ENCODE measurements at places on chromosomes 1 and 21. TPM values are rescaled to one million over a fixed set of nuclear protein-coding genes. Genes with fewer than 3 reads are reported as not detected.

DNA sequence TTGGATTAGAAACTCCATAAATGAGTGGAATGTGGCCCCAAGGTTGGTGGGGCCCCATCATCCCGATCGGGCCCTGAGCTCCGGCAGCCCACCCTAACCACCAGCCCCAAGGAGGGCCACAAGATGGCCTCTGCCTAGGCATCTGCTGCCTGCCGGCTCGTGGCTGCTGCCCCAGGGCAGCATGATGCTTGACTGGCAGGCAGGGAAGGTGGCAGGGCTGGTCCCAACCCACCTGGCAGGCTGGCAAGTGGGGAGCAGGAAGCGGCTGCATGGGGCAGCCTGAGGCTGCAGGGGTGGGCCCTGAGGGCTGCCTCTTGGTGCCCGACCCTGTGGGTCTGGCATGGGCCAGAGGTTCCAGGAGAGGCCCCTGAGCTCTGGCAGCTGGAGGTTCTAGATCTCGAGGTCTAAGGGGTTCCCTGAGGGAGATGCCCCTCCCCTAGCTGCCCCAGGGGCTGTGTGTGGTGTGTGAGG is 760 bp upstream of the GJC2 start:
- H3K4me3 ChIP-seq, result no peak overlapping the region
- peaks cover 6% of the 10 kb centered on the region for H3K36me3 ChIP-seq
- no peaks in the 10 kb centered on the region for H3K27me3 ChIP-seq

- H3K27me3 ChIP-seq, result no peaks in the 10 kb centered on the region
- DNase-seq, result no peak
- H3K36me3 ChIP-seq, result no peaks in the 10 kb centered on the region
- H3K27ac ChIP-seq, result no peak overlapping the region
- H3K4me1 ChIP-seq, result no peaks in the 10 kb centered on the region
- no peak overlapping the region for H3K4me3 ChIP-seq
Measured at GRCh38 chr1:95730986-95731385, 497.0 kb downstream of the RWDD3 start.

DNA sequence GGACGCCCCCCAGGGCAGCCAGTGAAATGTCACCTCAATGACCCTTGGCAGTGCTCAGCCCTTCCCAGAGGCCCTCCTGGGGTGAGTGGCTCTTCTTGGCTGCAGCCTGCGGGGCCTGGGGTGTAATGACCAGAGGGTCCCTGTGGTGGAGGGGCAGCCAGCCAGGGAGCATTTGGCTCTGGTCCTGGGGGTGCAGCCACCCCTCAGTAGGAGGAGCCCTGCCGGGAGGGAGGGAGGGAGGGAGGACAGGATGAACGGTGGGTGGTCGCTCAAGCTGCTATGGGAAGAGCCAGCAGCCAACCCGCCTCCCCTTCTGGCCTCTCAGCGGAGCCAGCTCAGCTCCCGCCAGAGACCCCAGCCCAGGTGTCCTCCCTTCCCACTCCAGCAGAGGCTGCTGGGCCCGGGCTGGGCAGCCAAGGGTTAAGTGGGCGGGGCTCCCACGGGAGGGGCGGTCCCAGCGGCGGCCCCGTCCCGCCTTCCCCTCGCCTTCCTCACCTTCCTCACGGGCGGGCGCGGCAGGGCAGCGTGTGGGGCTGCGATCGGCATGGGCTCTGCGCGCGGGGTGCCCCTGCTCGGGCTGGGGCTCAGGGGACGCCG is 9.0 kb upstream of the PLCH2 start:
- DNase-seq, result no peak
- H3K27ac ChIP-seq, result no peak overlapping the region
- H3K4me3 ChIP-seq, result no peak overlapping the region
- no peaks in the 10 kb centered on the region for H3K36me3 ChIP-seq
- H3K4me1 ChIP-seq, result no peaks in the 10 kb centered on the region

DNA sequence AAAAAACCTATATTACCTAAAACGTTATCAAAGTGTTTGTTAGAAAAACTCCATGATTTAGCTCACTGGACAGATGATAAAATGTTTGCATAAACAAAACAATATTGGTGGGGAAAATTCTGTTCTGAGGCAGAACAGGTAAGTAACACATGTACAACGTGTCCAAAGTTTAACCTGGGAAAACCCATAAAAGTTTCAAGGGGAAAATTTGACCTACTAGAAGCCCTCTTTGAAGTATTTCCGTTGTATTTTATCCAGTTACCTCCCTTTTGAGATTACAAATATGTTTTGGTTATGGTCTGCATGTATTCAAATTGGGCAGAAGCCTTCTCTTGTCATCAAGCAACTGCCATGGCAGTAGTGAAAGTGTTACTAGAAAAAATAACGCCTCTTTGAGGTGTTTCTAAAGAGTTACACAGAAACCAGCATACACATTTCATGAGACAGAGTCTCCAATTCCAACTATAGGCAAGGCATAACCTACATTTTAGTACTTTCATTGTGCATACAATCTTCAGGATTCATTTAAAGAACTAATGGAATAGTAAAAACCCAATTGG is 58.0 kb upstream of the PDC start:
- H3K4me3 ChIP-seq, result no peak overlapping the region
- no peaks in the 10 kb centered on the region for H3K36me3 ChIP-seq
- H3K27ac ChIP-seq, result no peak overlapping the region
- H3K4me1 ChIP-seq, result no peaks in the 10 kb centered on the region
- no peak for DNase-seq

- H3K36me3 ChIP-seq, result no peaks in the 10 kb centered on the region
- peaks cover 11% of the 10 kb centered on the region for H3K27me3 ChIP-seq
- DNase-seq, result no peak
- peaks cover 4% of the 10 kb centered on the region for H3K4me1 ChIP-seq
- no peak overlapping the region for H3K27ac ChIP-seq
Measured at GRCh38 chr1:108045460-108045859, 80.5 kb upstream of the VAV3 start.

GRCh38 chr1:39189592-39190041 is 14.9 kb upstream of the MACF1 start:
- peaks cover 62% of the 10 kb centered on the region for H3K4me1 ChIP-seq
- H3K36me3 ChIP-seq, result no peaks in the 10 kb centered on the region
- no peaks in the 10 kb centered on the region for H3K27me3 ChIP-seq
- peak overlapping the region; percentile 96 for H3K27ac ChIP-seq

DNA sequence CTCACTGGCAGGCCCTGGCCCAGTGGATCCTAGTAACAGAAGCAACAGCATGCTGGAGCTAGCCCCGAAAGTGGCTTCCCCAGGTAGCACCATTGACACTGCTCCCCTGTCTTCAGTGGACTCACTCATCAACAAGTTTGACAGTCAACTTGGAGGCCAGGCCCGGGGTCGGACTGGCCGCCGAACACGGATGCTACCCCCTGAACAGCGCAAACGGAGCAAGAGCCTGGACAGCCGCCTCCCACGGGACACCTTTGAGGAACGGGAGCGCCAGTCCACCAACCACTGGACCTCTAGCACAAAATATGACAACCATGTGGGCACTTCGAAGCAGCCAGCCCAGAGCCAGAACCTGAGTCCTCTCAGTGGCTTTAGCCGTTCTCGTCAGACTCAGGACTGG is 7.7 kb downstream of the CGN start:
- no peaks in the 10 kb centered on the region for H3K27me3 ChIP-seq
- DNase-seq, result no peak
- no peak overlapping the region for H3K4me3 ChIP-seq
- no peak overlapping the region for H3K27ac ChIP-seq
- H3K36me3 ChIP-seq, result no peaks in the 10 kb centered on the region

DNA sequence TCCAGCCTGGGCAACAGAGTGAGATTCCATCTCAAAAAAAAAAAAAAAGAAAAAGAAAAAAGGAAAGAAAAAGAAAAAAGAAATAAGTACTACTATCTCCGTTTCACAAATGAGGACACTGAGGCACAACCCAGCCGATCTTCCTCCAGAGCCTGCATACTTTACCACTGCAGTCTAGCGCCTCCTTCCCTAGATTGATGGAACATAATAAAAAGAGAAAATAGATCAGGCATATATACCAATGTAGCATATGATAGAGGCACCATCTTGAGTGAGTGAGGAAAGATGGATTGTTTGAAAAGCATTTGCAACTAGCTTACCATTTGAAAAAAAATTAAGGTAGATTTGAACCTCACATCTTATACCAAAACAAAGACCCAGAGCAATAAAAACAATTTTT is 5.2 kb upstream of the DPM3 start:
- no peaks in the 10 kb centered on the region for H3K4me1 ChIP-seq
- no peaks in the 10 kb centered on the region for H3K36me3 ChIP-seq
- DNase-seq, result no peak
- H3K4me3 ChIP-seq, result no peak overlapping the region

The NLRP3 gene
- 0.12 TPM for total RNA-seq

DNA sequence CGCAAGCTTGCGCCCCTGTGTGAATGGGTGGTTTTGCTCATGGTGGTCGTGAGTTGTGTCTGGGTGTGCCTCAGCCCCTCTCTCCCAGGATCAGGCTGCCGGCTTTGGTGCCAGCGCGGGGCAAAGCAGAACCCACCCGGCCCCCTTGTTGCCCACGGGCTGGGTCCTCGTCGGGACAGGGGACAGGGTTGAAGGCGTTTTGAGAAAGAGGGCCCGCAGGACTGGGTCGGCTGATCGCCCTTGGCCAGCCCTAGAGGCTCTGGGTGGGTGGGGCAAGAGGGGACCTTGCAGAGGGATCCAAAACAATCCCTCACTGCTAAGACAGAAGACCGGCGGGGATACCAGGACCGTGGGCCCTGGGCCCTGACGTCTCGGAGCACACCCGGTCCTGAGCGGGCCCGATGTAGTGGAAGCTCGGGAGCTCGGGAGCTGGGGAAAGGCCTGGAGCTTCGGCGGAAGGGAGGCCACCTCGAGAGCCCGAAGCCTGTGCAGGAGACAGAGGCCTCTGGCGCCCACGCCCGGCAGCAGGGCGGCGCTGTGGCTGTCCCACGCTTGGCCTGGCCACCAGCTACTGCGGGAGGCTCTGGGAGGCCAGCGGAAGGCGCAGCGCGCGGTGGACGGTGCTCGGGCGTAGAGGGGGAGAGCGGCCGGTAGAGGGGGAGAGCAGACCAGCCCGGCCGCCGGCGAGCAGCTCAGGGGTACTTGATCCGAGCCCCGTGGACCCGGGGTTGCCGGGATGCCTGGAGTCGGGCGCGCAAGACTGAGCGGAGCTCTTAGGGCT is 2.8 kb upstream of the ZNF678 start:
- H3K27ac ChIP-seq, result no peak overlapping the region
- peaks cover 9% of the 10 kb centered on the region for H3K27me3 ChIP-seq
- no peak overlapping the region for H3K4me3 ChIP-seq

The C1orf216 gene
- total RNA-seq, result 12.5 TPM
